ENCODE measurements at places on chromosomes 7 and 10.

GRCh38 chr7:44769776-44770294, 21.2 kb downstream of the ZMIZ2 start:
- no peak for DNase-seq

DNA sequence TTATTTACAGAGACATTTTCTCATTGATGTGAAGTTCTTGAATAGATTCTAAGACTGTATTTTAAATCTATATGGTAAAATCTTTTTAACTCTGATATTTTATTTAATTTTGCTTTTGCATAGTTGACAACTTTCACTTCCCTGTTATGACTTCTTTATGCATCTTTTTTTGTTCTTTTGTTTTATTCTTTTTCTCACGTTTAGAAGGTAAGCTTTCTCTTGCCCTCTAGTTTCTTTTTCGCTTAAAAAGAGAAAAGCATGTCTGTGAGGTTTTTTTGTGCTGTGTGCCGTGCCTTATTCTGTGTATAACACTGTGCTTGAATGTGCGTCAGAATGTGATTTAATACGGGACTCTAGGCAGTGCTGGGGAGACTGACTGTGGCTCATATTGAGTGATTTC, 74.7 kb downstream of the AP3M1 start:
- DNase-seq, result no peak

- DNase-seq, result no peak
Observed at GRCh38 chr7:13992596-13992964, 3.1 kb upstream of the ETV1 start.

- DNase-seq, result no peak
Observed at GRCh38 chr10:42932735-42933447, 144.0 kb upstream of the RET start.

DNA sequence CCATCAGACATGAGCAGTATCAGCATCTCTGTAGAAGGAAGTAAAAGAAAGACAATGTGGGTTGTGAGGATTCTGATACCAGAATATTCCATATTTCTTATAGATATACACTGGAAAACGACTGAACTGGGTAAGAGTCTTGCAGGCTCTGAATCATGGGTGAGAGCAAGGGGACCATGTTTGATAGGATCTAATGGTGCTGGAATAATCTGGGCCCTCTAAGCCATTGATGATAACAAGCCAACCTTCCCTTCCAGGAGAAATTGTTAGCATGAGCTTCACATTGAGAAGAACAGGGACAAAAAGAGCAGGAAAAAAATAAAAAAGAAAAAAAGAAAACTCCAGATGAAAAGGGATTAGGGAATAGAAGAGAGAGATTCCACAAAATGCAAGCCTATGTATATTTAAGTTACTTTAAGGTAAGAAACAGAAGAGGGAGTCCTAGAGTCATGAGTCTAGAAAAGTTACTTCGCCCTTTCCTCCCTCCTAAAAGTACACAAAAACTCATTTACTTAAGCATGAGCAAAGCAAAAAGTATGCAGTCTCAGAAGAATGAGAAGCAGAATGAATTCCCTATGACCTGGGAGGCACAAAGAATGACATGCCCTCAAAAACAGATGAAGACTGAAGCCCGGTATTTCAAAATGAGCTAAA, 181.9 kb downstream of the TMEM26 start:
- DNase-seq, result no peak

DNA sequence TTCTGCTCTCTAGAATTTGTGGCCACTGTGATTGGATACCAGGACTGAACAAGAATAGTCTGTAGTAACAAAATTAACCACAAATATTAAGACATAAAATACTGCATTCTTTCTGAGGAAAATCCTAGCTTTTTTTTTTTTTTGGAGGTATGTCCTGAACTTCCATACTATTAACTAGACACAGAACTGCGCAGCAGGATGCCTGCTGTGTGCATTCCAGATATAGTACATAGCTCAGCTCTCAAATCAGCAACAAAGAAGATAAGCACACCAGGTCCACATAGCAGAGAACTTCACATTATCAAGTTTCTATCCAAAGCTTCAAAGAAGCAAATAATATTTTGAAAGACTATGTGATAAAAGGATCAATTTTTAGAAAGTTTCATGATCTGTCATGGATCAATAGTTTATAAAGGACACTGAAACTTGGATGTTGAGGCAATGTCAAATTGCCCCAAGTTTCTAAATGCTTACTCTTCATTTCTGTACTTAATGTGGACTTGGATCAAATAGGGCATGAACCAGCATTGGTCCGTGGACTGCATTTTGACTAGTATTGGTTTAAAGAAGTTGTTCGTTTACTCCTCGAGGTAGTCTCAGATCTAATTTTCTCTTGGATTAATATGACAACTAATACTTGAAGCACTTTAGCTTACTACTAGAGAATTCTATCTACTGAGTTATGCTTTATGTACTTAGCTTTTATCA, 15.4 kb downstream of the NAMPT start:
- no peak for DNase-seq

GRCh38 chr10:24690961-24691512, 32.6 kb downstream of the ARHGAP21 start:
- DNase-seq, result no peak

- no peak for DNase-seq
Observed at GRCh38 chr7:46490406-46490805, 569.3 kb upstream of the IGFBP3 start.

GRCh38 chr7:76315364-76315763, 12.9 kb downstream of the HSPB1 start:
- DNase-seq, result no peak

DNA sequence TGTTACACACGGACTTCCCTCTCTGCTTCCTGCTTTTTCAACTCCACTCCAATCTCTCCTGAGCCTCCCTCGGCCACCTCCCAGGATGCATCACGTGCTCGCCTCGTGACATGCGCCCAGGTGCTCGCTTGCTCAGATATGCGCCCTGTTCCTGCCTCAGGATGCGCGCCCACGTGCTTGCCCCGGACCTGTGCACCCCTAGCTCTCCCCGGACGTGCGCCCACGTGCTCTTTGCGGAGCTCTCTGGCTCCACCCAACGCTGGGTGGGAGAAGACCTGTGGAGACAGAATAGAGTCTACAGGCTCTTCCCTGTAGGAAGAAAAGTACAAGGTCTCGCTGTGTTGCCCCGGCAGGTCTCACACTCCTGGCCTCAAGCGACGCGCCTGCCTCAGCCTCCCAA, 23.1 kb downstream of the PARD3 start:
- DNase-seq, result no peak

DNA sequence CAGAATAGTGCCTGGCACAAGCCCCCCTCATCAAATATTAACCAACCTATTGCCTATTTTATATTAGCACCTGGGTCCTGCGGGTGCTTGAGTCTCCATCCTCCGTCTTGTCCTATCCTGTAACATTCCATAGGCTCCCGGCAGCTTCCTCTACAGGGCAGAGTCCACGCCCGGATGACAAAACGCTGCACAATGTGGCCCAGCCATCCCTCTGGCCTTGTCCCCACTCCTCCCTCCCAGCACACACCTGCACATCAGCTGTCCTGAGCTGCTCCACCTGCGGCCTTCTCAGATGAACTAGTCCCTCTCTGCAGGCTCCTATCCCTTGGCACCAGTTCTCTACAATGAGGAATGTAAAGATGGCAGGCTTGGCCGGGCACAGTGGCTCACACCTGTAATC, 153.5 kb upstream of the PDE1C start:
- DNase-seq, result no peak

GRCh38 chr10:102121739-102122372, 1.7 kb upstream of the LDB1 start:
- no peak for DNase-seq

DNA sequence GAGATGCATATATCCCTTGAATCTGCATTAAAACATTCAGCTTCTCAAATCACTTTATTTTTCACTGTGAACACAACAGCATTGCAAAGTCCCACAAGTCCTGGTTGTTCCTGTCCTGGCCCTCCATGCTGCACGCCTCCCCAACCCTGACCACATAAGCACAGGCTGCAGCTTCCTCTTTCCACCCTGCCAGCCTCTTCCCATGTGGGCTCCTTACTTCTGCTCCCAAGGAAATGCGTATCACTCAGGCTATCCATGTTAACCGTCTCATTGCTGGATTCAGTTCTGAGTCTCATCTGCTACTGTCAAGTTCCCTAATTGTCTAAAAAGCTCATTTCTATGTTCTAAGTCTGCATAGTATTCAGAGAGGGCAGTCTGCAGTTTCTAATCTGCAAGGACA, 89.7 kb upstream of the ZPBP start:
- DNase-seq, result no peak

DNA sequence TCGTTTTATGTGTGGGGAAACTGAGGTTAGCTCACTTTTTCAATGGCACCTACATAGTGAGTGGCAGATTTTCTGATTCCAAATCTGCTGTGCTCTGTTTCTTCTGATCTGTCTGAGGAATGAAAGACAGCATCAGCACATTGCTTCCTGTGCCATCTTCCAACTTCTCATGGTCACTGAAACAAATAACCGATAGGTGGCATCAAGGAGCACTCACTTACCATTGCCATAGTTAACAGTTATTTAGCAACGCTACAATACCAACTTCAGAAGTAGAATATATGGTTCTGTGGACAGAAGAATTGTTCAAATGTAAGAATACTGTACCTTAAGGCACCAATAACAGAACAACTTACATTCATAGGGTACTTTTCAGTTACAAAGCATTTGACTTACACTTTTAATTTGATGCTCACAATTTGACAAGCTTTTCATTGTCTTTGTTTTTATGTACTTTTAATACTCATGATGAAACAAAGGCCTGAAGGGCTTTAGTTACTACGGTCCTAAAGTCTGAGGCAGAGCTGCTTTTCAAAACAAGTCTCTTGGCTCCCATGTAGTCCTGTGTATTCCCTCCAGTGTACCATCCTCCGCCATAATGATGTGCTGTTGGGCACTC, 228.9 kb upstream of the TCF7L2 start:
- DNase-seq, result no peak
